ENCODE measurements at places on chromosomes 13 and 19.

GRCh38 chr13:68473834-68474326 lies 1243.7 kb upstream of the PCDH9 start:
- no peak for DNase-seq

DNA sequence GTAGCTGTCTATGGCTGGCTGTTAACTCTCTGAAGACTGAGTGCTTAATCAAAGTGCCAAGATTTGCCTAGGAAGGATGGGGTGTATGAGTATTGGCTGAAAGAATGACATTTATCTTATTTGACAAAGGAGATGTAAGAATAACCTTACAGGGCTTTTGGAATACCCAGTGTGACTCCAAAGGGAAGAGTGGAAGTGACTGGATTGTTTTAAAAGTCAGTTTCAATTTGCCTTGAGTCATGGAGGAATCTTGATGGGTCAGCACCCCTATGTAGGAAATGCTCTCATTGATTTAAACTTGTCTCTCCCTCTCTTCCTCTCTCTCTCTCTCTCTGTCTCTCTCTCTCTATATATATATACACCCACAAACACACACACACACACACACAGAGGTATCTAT lies 118.4 kb upstream of the CLDN10 start:
- DNase-seq: no peak

DNA sequence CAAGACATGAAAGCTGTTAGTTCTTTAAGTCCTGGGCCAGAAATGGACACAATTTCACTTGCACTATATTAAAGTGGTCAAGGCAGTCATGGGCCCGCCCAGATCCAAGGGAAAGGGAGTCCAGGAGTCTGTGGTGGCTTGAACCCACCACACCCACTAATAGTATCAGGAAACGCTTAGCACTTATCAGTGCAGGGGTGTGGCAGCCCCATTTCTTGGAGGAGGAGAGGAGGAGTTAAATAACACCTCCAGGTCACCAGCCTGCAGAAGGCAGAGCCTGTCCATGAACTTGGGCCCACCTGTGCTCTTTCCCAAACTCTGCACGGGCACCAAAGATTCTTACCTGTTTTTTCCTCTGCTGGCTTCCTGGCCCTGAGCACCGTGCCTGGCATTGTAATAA lies 5.4 kb upstream of the NTN5 start:
- no peak for DNase-seq

DNA sequence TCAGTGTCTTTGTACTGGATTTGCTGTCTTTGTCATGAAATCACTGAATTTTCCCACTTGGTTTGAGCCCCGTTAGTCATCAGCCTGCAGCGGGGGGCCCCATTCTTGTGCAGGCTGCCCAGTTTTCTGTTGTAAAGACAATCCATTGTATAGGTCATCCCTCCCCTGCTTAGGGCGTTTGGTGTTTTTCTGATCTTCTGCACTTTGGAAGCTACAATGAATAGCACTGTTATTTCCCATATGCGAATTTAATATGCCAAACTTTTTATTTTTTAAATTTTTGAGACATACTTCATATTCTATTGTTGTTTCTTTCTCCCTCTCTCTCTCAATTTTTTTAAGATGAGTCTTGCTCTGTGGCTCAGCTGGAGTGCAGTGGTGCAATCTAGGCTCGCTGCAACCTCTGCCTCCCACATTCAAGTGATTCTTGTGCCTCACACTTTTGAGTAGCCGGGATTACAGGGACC lies 9.0 kb downstream of the SLC27A1 start:
- DNase-seq: no peak

DNA sequence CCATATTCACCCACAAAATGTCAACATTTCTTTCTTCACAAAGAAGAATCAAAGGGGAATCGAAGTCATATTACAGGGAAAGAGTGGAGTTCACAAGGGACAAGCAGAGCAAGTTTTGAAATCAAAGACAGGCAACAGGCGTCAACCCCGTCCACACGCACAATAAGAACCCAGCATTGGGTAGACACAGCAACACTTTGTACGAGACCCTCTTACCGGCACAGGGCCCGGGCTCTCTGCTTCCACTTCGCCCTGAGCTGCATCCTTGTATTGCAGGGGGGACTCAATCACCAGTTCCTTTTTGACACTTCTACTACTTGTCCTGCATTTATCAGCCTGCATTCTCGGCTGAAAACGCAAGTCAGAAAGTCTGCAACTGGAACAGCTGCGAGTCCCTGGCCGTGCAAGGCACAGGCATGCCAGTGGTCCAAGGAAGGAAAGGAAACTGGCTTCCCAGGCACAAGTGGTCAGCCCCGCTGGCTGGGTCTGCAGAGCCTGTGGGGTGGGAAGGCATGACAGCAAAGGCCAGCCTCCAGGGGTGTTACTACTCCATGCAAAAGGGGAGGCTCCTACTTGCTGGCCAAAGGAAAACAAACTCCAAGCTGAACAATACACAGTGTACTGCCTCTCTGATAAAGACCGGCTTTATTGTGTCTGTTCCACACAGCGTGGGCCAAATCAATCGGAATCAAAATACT lies at the start of gene DOCK9:
TSS of gene DOCK9 (minus strand) at position 497 of the 698 bp plus-strand sequence. CDS start at position 342, 155 bp downstream.
- DNase-seq: peak; percentile 81

DNA sequence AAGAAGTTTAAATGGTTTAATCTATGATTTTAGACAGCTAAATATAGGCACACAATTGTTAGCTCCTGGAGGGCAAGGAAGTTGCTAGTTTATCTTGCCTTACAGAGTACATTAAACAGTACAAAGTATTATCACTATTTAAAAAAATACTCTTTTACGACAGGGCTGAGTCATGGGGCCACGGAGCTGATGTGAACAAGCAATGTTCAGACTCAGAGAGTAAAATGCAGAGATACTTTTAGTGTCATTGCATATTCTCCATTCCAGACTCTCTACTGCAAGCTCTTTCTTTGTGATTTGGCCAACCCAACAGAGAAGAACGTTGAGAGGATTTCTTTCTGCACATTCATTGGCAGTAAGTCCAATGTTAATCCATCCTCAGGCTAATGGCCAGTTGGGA lies 352.4 kb downstream of the SPRY2 start:
- no peak for DNase-seq

DNA sequence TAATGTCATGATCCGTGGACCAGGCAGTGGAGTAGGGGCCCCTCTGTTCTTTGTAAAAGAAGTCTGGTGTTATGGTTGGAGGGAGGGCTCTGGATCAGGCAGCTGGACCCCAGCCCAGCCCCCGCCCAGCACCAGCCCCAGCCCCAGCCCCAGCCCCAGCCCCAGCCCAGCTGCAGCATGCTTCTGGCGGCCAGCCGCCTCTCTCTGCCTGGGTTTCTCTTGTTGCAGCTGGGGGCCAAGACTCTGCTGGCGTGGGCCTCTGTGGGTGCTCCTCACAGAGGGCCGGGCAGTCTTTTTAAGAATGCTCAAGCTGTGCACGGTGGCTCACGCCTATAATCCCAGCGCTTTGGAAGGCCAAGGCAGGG lies 17.9 kb downstream of the DOT1L start:
- no peak for DNase-seq

DNA sequence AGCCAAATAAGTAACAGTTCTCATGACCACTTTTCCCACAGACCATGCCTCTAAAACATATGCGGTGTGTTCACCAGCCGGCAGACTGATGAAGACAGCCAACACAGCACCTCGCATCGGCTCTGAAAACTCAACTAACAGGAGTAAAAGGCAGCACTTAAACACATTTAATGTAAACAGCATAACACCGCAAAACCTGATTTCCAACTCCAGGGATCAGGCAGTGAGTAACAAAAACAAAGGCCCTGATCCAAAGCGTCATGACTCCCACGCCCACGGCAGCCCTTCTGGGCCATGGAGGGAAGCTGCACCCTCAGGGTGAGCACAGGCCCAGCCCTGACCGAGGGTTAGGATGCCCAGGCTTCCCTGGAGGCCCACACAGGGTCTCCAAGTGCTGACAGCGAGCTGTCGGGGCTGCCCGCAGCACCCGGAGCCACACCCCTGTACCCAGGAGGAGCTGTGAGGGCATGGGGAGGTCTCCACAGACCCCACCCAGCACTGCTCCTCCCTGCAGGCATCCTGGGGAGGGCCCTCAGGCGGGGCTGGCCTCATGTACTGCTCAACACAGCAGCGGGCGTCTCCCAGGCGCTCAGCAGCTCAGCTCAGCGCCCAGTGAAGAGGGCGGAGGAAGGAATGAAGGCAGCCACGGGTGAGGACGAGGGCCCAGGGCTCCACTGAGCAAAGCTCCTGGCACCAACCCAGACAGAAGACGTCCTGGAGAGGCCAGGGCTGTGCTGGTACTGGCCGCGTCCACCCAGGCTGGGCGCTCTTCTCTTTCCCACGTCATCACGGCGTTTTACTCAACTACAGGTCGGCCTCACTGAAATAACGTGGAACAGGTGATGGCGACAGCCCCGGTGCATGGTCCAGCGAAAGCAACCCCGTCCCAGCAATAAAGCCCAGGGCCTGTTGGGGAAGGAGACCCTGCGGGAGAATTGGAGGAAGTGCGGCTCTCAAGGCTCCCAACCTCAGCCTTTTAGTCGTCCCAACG lies 53.7 kb downstream of the RASA3 start:
- DNase-seq: peak; percentile 73

GRCh38 chr19:44447916-44448674 lies at the start of gene ZNF229:
TSS of gene ZNF229 (minus strand) at chr19:44448472. CDS start at chr19:44442847, 5,625 bp downstream.
- peak; percentile 94 for DNase-seq

DNA sequence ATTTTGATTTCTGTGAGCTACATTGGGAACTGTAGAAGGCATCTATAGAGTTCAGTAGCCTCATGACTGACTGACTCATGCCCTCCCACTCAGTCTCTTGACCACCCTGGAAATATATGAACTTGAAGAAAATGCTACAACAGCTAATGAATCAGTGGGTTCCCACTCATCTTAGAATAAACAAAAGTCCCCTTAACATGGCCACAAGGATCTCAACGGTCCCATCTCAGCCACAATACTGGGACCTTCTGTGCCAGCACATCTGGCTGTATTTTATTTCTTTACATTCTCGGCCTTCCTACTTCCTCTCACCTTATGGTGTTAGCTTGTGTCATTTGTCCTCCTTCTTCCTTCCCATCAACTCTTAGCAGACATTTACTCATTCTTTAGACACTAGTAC lies 619.8 kb downstream of the DCT start:
- no peak for DNase-seq

DNA sequence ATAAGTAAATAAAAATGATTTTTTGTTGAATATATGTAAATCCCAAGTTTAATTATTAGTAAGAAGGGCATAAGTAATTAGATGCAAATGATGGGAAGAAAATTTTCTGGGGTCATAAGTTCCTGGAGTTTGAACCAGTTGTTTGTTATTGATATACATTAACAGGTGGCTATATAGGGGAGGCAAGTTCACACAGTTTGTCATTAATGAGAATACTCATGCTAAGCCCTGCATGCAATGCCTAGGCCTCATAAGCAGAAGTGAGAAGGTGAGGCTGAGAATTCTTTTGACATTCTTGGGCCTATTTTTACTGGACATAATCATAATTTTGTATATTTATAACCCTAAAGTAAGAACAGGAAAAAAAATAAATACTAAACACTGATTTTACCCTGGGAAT lies 1210.7 kb upstream of the PCDH9 start:
- no peak for DNase-seq

DNA sequence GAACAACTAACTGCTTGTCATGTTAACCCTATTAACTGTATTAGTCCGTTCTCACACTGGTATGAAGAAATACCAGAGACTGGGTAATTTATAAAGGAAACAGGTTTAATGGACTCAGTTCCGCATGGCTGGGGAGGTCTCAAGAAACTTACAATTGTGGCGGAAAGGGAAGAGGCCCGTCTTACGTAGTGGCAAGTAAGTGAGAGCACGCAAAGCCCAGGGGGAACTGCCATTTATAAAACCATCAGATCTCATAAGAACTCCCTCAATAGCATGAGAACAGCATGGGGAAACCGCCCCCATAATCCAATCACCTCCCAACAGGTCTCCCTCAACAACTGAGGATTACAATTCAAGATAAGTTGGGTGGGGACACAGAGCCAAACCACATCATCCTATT lies 34.7 kb downstream of the PHF11 start:
- no peak for DNase-seq

- no peak for DNase-seq
These were observed 73.4 kb downstream of the AKAP11 start for GRCh38 chr13:42345367-42345766.

DNA sequence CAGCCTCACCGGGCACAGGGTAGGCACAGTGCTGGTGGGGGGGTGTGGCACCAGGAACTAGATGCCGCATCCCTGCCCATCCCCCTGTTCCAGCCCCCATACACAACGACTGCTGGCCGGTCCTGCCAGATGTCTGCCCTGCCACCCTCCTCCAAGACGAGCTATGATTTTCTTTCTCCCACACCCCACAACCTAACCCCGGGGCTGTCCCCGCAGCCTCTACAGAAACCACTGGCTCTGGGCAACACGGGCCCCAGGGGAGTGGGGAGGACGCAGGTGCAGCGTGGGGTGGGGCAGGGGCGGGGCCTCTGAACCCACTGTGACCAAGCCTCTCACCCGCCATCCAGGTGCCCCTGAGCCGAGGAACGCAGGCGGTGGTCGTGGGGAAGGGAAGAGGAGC lies 15.5 kb downstream of the PGLS start:
- DNase-seq: no peak

- no peak for DNase-seq
These were observed 196.3 kb downstream of the LHFPL6 start for GRCh38 chr13:39406688-39407087.

GRCh38 chr13:31781064-31781463 lies 41.7 kb downstream of the RXFP2 start:
- no peak for DNase-seq

DNA sequence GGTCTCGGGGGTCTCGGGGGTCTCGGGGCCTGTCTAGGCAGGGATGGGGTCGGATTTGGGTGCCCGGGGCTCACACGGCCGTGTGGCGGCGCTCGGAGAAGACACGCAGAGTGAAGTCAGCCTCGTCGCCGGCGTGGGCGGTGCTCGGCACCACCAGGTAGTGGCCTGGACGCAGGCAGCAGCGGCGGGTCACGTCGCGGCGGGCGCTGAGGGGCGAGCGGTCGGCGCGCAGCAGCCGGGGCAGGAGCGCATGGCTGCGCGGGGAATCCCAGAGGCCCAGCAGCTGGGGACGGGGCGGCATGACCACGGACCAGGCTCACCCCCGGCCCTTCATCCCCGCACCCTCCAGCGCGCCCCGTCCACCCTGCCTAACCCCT lies 8.2 kb downstream of the CAPN12 start:
- DNase-seq: peak; percentile 59

DNA sequence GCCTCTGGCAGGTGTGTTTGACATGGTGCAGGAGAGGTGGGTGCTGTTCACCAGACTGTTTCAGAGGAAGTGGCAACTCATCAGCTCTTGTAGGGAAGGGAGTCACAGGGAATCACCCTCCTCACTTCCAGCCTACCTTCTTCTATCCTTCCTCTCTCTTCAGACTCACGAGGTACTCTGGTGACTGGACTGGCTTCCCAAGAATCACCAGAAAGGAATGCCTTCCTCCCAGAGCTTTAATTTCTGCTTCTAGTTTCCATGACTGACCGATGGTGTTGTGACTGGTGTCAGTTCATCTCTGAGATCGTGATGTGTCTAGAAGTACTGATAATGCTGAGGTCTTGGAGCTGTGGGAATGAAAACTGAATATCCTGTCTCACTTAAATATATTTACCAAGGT lies 247.3 kb downstream of the KCTD12 start:
- DNase-seq: no peak

DNA sequence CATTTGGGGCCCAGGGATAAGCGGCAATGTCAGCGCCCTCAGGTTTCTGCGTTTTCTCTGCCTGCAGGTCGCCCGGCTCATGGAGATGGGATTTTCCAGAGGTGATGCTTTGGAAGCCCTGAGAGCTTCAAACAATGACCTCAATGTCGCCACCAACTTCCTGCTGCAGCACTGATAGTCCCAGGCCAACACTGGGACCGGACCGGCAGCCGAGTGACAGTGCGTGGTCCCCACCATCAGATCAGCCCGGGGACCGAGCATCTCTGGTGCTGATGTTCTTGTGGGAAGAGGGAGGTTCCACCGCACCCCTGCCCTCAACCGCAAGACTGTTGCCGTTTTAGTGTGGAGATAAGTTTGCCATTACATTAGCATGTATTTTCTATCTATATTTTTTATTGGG lies 78.0 kb upstream of the GPR183 start:
- no peak for DNase-seq
